ENCODE measurements at places on chromosomes 3 and 15.

DNA sequence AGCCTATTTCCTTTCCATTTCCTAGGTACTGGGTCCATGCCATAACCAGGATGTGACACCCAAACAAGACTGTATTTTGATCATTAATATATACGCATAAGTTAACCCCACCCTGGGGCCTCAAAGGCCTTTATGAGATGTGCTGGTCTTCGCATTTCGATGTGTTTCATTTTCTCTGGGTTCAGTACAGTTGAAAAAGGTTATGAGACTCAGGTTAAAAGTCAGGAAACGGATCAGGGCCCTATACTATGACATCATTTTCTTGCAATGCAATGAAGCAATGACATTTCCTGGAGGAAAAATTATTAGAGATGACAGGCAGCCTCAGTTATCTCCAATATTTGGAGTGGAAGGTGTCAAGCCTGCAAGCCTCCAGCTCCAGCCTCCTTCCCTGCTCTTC is 31.7 kb downstream of the TMEM212 start:
- no peak overlapping the region for H3K27ac ChIP-seq
- no peaks in the 10 kb centered on the region for H3K4me1 ChIP-seq
- no peaks in the 10 kb centered on the region for H3K27me3 ChIP-seq
- no peak overlapping the region for H3K4me3 ChIP-seq

GRCh38 chr3:166177130-166177529 is 339.9 kb upstream of the BCHE start:
- no peaks in the 10 kb centered on the region for H3K4me1 ChIP-seq
- H3K4me3 ChIP-seq = no peak overlapping the region
- H3K27ac ChIP-seq = no peak overlapping the region

- H3K27me3 ChIP-seq = no peaks in the 10 kb centered on the region
- H3K27ac ChIP-seq = no peak overlapping the region
- no peak for DNase-seq
- no peaks in the 10 kb centered on the region for H3K36me3 ChIP-seq
- no peaks in the 10 kb centered on the region for H3K4me1 ChIP-seq
Measured at GRCh38 chr3:174873832-174874657, 14.9 kb downstream of the NAALADL2 start.

DNA sequence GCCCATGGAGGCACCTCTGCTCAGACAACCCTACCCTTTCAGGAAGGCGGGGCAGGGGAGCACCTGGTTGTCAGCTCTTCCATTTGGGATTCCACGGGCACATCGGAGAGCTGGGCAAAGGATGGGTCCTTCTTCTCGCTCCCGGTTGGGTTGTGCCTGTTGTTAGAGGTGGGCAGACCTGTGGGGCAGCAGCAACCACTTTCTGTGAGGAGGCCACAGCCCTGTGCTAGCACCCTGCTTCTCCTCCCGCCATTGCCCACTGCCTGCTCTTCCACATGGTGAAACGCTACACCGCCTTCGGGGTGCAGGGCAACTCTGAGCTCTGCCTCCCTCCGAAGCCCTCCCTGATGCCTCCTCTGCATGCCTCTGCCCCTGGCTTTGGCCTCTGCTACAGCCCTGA is 7.0 kb upstream of the HHATL start:
- no peak overlapping the region for H3K27ac ChIP-seq
- no peak overlapping the region for H3K4me3 ChIP-seq
- no peaks in the 10 kb centered on the region for H3K36me3 ChIP-seq
- H3K27me3 ChIP-seq = no peaks in the 10 kb centered on the region
- H3K4me1 ChIP-seq = peaks cover 15% of the 10 kb centered on the region
- no peak for DNase-seq

- peaks cover 46% of the 10 kb centered on the region for H3K36me3 ChIP-seq
- H3K4me3 ChIP-seq = no peak overlapping the region
- DNase-seq = no peak
Measured at GRCh38 chr15:79314186-79314585, 3.3 kb downstream of the TMED3 start.

- no peaks in the 10 kb centered on the region for H3K4me1 ChIP-seq
- H3K27ac ChIP-seq = no peak overlapping the region
- no peaks in the 10 kb centered on the region for H3K36me3 ChIP-seq
- no peak for DNase-seq
Measured at GRCh38 chr15:20295238-20295811, 246.3 kb downstream of the GOLGA6L6 start.

DNA sequence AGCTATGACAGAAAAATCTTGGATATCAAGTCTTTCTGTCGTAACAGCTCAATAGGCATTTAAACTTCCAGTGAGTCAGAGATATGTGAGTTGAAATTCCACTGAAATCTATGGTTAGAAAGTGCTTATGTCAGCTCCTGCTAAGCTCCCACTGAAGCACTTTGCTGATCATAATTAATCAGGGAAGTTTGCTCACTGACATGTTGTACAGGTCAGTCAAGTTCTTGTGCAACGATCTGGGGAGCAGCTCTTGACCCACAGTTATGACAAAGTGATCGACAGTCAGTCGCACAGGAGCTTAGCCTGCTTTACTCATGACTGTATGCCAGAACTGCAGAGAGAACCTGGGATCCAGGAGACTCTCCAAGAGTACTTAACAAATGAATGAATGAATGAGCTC is 453.5 kb downstream of the SOX2 start:
- no peak overlapping the region for H3K4me3 ChIP-seq
- no peak for DNase-seq
- no peaks in the 10 kb centered on the region for H3K27me3 ChIP-seq
- H3K36me3 ChIP-seq = no peaks in the 10 kb centered on the region

GRCh38 chr3:39205919-39206516 is 13.6 kb upstream of the XIRP1 start:
- H3K36me3 ChIP-seq = no peaks in the 10 kb centered on the region
- no peaks in the 10 kb centered on the region for H3K27me3 ChIP-seq
- peaks cover 19% of the 10 kb centered on the region for H3K4me1 ChIP-seq
- H3K27ac ChIP-seq = no peak overlapping the region
- no peak overlapping the region for H3K4me3 ChIP-seq
- DNase-seq = no peak

- H3K4me1 ChIP-seq = no peaks in the 10 kb centered on the region
- H3K27me3 ChIP-seq = no peaks in the 10 kb centered on the region
- no peak overlapping the region for H3K27ac ChIP-seq
- H3K36me3 ChIP-seq = no peaks in the 10 kb centered on the region
- DNase-seq = no peak
Measured at GRCh38 chr3:72634128-72634527, 214.1 kb downstream of the SHQ1 start.

DNA sequence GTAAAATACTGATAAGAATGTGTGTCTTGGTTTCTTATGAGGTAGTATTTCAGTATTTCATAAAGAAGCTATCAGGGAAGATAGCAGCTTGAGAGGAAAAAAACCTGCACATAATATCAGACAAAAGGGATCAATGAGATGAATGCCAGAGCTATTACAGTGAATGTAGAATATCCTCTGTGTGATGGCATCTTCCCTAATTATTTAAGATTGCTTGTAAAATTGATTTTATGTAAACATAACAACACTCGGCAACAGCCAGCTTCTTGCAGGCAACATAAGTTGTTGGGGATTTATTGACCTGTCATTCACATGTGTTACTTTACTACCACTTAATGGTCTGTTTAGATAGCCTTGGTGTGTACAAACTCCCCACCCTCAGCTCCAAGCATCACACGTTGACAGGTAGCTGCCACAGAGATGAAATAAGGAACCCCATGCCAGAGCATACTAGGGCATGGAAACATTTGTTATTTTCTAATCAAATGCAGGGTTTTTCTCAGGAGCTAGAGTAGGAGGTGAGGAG is 49.2 kb upstream of the RARB start:
- no peaks in the 10 kb centered on the region for H3K27me3 ChIP-seq
- no peak overlapping the region for H3K4me3 ChIP-seq

DNA sequence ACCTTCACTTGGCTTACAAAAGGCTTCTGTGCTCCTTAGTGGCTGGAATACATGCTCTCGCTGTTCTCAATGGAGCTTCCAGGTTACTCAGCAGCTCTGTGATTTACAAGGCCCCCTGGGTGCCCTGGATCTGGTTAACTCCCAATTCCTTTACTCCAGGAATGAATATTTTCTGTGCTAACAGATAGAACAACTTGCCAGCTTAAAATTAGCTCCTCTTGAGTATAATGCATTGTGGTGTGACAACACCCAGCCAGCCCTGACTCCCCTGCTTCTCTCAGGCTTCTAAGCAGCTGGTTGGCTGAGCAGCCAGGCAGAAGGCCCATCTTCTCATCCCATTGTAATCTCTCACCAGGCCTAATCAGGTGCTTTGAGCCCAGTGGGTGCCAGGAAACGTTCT is 246.4 kb downstream of the ALCAM start:
- no peaks in the 10 kb centered on the region for H3K36me3 ChIP-seq
- H3K27me3 ChIP-seq = no peaks in the 10 kb centered on the region
- H3K4me1 ChIP-seq = no peaks in the 10 kb centered on the region
- H3K27ac ChIP-seq = no peak overlapping the region

GRCh38 chr3:28299705-28300104 is 48.8 kb upstream of the ZCWPW2 start:
- peaks cover 8% of the 10 kb centered on the region for H3K36me3 ChIP-seq
- no peak overlapping the region for H3K4me3 ChIP-seq
- DNase-seq = no peak
- H3K27ac ChIP-seq = no peak overlapping the region
- H3K4me1 ChIP-seq = peaks cover 13% of the 10 kb centered on the region
- no peaks in the 10 kb centered on the region for H3K27me3 ChIP-seq

Data from Karpas-422 (cell line).